Stimulated activated CD4-positive, alpha-beta T cell treated with anti-CD3 and anti-CD28 coated beads, Interleukin-1b, Interleukin-23, amount 100 ng/mL, for 1 hour (primary cell): ENCODE measurements at places on chromosomes 1 and 21.

DNA sequence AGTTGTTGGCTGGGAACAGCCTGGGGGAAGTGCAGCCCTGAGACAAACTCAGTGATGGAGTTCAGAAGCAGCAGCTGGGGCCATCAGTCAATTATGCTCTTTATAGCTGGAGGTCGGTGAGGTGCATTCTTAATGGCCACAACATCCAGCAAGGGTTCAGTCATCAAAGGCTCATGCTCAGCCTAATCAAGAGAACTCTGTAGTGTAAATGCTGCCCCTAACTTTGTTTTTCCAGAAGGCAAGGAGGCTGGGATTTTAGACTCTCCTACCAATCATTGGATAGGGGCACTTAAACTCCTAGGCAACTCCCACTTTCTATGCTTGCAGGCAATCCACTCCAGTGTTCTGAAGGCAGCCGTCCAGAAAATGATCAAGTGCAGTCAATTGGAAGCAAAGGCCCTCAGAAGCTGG lies 15.0 kb upstream of the RGS4 start:
- DNase-seq = no peak

- DNase-seq = no peak
Observed at GRCh38 chr1:54105736-54106269, 47.0 kb downstream of the CDCP2 start.

DNA sequence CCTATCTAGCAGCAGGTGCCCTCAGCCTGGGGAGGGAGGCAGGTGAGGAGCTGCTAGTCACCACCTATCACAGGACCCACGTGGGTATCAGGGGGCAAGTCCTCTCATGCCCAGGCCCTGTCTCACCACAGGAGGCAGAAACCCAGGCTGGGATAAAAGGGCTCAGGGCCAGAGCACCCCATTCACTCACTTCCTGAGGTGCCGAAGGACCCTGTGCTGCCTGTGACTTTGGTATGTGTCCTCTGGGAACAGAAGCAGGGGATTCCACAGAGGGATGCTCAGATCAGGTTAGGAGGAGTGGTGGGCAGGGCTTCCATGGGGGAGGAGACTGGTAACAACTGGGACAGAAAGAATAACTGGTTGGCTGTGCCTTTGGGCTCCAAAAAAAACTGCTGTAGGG lies at the start of gene LCE1E:
TSS of gene LCE1E (plus strand) at position 181 of the 400 bp plus-strand sequence. CDS start 1,043 bp downstream, outside the sequence.
- no peak for DNase-seq

GRCh38 chr1:29414086-29414485 lies 177.8 kb downstream of the PTPRU start:
- DNase-seq = no peak

DNA sequence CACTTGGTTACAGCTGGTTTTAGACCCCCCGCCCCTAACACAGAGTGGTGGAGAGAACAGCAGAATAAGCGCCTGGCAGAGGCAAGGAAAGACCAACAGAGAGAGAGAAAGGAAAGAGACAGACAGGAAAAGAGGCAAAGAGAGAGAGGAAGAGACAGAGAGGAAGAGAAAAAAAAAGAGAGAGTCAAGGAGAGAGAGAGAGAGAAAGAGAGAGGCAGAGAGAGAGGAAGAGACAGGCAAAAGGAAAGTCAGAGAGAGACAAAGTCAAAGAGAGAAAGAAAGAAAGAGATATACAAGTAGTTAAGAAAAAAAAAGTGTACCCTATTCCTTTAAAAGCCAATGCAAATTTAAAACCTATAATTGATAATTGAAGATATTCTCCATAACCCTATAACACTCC lies 13.0 kb upstream of the NEK2 start:
- no peak for DNase-seq

DNA sequence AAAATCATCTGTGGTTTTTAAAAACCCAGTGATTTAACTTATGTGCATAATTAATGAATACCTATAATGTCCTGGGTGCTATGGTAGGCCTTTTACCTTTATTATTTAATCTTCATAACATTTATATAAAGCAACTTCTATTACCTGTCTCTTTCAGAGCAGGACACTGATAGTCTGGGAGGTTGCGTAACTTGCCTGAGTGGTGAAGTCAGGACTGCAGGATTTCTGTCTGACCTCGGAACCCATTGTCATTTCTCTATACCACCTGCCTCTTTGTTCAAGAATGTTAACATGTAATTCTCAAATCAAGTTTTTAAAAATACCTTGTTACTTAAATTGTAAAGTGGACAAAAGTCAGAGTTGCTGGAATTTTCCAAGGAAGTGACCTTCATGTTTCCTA lies 41.0 kb upstream of the BACH1 start:
- DNase-seq = no peak

DNA sequence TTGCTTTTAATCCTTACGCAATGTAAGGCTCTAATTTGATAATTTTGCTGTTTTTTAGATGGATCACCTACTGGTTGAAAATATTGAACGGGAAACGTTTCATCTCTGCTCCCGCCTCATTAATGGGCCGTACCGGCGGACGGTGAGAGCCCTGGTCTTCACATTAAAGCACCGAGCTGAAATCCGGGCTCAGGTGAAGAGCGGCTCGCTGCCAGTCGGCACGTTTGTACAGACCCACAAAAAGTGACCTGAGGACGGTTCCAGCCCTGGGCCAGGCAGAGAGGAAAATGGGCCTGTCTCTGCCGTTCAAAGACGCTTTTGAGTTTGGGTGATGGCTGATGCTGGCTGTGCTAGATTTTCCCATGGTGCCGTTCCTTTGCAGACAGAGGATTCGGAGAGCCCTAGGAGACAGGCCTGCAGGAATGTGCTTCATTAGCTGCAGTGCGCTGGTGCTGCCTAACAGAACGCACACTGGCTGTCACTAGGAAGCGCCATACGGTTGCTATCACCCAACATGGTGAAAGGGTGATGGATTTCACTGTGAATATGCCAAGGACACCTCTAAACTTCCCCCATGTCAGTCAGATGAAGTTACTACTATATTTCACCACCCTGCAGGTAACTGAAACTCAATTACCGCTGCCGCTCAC lies 42.9 kb downstream of the TCEANC2 start:
- DNase-seq = no peak

DNA sequence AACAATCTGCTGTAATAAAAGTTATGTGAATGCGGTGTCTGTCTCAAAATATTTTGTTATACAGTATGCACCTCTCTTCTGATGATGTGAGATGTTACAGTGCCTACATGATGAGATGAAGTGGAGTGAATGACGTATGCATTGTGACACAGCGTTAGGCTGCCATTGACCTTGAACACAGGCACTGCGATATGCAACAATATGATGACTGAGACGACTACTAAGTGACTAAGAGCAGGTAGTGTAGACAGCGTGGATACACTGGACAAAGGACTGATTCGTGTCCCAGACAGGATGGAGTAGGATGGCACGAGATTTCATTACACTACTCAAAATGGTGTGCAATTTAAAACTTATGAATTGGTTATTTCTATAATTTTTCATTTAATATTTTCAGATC lies 8.4 kb downstream of the SGIP1 start:
- no peak for DNase-seq

GRCh38 chr1:100391675-100392074 lies 39.4 kb downstream of the CDC14A start:
- DNase-seq = no peak
